ENCODE measurements at places on chromosomes 4 and X.

GRCh38 chrX:9845578-9845952, 59.3 kb downstream of the SHROOM2 start:
- no peak for DNase-seq

DNA sequence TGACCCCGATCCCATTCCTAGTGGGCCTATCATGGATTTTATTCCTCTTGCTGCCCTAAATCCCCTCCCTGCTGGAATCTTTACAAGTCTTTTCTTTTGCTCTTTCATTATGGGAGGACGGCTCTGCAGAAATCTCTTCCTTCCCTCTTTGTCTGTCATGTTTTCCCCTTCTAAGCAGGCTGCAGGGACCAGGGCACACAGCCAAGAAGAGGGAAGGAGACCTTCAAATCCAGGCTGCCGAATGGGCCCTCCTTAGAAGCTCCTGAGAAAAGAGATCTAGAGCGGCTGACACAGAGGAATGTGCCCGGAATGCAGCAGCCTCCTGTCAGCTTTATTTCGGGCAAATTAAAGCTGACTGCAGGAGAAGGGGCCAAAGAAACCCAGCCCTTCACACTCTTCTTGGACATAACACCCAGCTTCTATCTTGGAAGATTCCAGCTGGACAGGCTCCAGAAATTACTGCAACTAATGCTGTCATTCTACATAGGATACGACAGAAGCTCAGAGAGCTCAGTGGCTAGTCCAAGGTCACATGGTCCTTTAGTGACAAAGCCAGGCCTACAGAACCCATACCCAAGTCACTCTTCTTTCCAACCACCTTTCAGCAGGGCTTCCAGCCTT, 187.8 kb upstream of the NHS start:
- no peak for DNase-seq

GRCh38 chrX:153468008-153468580, 2.3 kb downstream of the HAUS7 start:
- no peak for DNase-seq

DNA sequence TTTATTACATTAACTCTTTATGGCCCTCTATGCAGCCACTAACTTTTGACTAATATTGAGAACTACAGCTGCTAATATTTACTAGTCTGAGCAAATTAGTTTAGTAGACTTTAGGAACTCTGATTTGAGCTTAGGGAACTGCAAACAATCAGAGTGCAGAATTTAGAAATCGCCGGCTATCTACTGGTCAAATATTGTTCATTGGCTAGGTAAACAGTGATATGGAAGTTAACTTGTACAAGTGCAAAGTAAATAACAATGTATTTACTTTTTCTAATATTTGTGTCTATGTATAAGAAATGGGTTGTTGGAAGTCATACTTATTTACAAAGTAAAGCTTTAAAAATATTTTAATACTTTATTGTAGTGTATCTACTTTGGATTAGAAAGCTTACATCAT, 279.6 kb downstream of the CFAP299 start:
- no peak for DNase-seq

- no peak for DNase-seq
These were observed 85.7 kb downstream of the CRLF2 start for GRCh38 chrX:1126738-1127137.

- no peak for DNase-seq
These were observed 236.1 kb downstream of the MGST2 start for GRCh38 chr4:139901531-139902320.

DNA sequence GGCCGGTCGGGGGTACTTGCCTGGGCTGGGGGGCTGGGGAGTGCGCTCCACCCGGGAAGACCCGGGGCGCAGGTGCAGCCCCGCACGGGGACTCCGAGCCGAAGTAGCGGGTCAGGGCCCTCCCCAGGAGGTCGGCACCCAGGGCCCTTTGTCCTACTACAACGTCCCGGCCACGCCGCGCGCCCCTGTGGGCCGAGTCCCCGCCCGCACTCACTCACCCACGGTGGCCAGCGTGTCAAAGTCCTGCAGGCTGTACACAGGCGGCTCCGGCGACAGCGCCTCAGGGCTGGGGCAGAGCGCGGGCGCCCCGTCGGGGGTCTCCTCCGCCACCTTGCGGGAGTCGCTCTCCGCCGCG, 602 bp downstream of the PRKX start:
- no peak for DNase-seq

GRCh38 chrX:15334561-15334960, 762 bp downstream of the PIGA start:
- no peak for DNase-seq

DNA sequence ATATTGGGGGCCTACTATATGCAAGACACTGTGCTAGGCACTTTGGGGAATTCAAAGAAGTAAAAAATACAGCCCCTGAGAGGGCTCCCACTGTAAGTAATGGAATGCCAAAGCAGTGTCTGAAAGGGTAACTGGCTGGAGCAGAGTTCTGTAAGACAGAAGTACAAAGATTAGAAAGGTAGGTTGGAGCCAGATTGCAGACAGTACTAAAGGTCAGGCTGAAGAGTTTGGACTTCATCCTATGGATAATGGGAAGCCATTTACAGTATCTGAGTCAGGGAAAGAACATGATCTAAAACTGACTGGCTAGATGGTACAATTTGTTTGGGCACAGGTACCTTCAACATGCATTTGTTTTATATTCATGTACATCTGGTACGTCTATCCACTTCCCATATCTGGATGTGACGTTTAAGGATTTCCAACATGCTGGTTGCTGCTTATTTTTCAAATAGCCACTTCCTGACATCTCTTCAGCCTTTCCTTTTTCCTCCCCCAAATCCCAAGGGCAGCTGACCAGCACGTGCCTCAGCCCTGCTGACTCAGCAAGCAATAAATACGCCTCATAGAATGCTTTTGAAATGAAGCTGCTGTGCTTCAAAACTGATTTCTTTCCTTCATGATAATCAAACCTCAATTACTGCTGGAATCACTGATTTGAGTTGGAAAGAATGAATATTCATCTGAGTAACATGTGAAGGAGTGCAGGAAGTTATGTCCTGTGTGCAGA, 9.5 kb downstream of the ENOX2 start:
- DNase-seq, result no peak

GRCh38 chr4:2222838-2223237, 19.1 kb downstream of the HAUS3 start:
- no peak for DNase-seq

GRCh38 chr4:137993232-137993631, 248.9 kb downstream of the SLC7A11 start:
- no peak for DNase-seq

DNA sequence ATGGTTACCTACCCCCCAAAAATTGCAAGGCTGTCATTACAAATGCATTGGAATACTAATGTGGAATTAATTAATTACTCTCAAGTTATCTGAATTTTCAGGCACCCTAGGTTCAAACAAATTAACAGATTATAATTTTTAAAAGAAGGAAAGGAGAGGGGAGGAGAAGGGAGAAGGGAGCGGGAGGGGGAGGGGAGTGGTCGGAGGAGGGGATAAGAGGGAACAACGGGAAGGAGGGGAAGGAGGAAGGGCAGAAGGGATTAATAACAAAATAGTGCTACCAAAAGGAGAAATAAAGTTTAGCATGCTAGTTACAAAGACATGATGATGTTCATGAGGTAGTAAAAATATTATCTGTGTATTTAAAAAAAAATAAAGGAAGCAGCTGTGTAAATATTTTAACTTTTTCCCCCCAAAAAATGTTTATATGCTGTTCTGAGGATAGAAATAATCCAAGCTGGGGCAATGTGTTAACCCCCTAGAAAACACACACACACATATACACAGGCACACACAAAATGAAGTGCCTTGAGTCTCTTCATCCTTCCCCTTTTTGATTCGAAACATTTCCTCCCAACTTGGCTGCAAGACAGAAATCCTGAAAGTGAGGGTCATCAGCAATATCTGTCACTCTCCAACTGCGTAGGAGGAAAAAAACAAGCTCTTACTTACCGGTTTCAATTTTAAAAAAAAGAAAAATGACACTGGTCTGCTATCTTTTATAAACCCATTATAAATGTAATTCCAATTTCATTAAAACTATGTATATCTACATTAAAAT, 58.8 kb downstream of the PPP3CA start:
- DNase-seq, result peak; percentile 22

GRCh38 chr4:83618991-83619645, 83.2 kb downstream of the GPAT3 start:
- no peak for DNase-seq

DNA sequence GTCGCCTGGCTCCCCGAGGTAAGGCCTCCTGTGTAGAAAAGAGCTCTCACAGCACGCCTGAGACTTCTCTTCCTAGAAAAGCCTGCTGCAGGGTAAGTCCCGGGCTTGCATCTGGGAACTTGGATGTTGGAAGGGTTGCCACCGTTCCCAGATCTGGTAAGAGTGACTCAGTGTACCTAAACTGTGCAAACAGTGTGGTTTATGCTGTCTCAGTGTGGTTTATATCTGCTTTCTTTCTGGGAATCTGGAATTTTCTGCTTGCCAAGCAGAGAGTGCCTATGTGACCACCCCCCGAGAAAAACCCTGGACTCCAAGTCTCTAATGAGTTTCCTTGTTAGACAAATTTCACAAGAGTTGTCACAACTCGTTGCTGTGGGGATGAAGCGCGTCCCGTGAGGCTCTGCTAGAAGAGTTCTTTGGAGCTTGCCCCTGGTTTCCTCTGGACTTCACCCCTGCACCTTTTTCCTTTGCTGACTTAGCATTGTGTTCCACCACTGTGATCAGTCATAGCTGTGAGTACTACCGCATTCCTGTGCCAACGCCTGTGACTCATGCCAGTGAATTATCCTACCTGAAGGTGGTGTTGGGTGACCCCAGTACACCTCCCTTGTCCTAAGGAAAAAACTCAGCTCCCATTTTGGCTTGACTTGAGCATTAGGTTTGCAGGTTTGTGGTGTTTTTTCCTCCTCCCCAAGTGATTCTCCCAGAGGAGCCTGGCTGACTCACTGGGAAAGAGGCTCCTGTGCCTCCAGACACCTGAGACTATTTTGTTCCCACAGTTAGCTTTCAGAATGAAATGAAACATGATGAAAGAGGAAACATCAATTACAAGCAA, 14.5 kb downstream of the SLC2A9 start:
- DNase-seq, result no peak

- DNase-seq, result no peak
These were observed 11.7 kb upstream of the HTRA3 start for GRCh38 chr4:8257854-8258253.

- no peak for DNase-seq
These were observed 14.4 kb upstream of the MSX1 start for GRCh38 chr4:4845027-4845426.

GRCh38 chr4:170139764-170140163, 50.0 kb upstream of the AADAT start:
- no peak for DNase-seq

- DNase-seq, result peak; percentile 24
These were observed 30.9 kb downstream of the NIPAL1 start for GRCh38 chr4:48047421-48047844.

DNA sequence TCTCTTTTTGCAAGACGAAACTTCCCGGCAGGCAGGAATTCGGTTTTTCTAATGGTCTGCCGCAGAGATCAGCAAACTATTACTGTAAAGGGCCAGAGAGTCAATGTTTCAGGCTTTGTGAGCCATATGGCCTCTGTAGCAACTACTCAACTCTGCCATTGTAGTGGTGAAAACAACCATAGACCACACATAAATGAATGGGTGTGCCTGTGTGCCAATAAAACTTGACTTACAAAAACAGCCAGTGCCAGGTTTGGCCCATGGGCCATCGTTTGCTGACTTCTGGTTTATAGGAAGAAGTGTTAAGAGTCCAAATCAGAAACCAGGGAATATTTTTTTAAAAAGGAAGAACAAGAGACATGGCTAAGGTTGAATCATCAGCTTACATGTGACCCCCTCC, 163.0 kb downstream of the SH3KBP1 start:
- DNase-seq, result no peak

GRCh38 chr4:1379351-1379781, 26.9 kb downstream of the NKX1-1 start:
- DNase-seq, result no peak

GRCh38 chrX:16114611-16115010, 8.8 kb upstream of the GRPR start:
- no peak for DNase-seq

DNA sequence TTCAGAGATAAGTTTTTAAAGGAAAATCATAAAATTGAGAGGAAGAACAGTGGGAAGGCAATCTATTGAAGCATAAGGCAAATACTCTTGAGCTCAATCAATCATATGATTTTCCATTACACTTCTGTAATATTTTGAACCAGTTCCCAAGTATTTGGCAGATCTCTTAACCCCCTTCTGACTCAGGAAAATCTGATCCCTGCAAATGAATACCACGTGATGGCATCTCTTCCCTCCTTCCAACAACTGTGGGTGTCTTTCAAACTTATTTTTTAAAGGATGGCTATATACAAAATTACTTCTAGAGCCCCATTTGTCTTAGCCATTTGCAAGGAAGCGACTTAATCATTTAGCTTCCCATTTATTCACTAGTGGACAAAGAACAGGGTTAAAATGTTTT, 41.9 kb downstream of the AMOT start:
- DNase-seq, result no peak

DNA sequence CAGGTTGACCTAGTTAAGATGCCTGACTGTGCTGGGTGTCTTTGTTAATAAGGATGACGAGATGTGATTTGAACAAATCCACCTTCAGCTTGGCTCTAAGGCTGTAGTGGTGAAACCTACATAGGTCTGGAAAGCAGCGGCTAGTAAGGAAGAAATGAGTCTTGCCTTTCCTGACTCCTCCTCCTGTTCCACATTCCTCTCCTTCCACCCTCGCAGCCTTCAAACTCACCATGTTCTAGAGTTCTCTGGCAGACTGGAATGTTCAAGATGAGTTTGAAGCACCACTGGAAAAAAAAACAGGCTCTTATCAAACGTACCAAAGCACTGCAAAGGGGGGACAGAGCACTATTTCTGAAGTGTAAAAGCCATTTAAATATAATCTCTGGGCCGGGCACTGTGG, 395.4 kb downstream of the BMPR1B start:
- no peak for DNase-seq

DNA sequence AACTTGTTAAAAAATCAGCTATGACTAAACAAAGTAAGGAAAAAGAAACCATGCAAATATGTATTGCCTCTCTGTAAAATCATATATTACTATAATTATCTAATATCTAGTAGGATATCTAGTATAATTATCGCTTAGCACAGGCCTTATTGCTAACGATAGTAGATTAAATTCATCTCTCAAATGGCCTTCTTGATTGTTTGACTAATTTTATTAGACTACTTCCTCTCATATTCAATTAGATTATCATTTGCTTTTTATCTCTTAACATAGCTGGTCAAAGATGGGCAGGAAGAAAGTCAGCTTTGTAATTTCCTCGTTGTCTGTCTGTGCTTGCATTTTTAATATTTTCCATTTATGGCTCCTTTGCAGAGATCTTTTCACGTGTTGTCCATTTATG, 21.9 kb upstream of the HPGDS start:
- DNase-seq, result no peak

GRCh38 chr4:7365462-7366179, 69.1 kb downstream of the PSAPL1 start:
- DNase-seq, result no peak

GRCh38 chr4:32290102-32290501, 1569.9 kb downstream of the PCDH7 start:
- DNase-seq, result no peak

DNA sequence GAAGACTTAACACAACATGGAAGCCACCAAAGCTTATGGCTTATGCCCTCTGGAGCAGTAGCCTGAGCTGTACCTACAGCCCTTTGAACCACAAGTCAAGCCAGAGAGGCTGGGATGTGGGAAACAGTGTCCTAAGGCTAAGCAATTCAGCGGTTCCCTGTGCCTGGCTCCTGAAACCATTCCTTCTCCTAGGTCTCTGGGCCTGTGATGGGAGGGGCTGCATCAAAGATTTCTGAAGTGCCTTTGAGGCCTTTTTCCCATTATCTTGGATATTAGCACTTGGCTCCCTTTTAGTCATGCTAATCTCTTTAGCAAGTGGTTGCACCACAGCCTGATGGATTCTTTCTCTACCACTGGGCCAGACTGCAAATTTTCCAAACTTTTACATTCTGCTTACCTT, 140.5 kb upstream of the NUDT10 start:
- no peak for DNase-seq
